ENCODE measurements at places on chromosomes 11 and 22. TPM values are rescaled to one million over a fixed set of nuclear protein-coding genes. Genes with fewer than 3 reads are reported as not detected.

Gene ANGPTL5
- total RNA-seq = not detected

DNA sequence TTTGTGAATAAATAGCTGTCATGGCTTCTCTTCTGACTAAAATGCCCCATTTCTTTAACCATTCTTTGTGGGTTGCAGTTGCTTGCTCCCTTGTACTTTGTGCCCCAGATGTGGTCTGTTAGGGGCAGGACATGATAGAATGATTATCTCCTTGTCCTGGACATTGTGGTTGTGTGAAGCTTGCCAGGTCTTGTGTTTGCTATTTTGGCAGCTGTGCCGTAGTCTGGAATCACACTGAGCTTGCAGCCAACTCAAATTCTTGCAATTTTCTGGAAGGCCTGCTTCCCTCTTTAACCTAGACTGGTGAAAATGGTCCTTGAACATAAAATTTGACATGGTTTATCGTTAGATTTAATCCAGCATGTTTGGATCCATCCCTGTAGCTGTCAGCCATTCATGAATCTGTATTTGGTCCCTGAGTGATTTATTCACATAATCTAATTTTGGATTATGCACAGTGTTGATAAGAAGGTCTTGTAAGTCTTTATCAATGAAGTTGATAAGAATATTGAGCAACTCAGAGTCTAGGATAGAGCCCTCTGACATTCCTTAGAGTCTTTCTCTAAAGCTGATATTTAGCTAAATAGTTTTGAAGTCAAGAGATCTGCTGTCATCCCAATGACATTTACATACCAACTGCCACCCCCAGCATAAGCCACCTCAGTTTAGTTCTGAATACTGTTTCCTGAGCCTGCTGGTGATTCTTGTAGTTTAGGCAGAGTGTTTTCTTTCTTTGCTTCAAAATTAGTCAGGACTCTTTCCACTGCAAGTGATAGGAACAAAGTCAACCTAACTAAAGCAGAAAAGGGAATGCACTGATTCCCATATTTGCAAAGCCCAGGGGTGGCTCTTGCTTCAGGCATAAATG is 9.8 kb downstream of the SPON1 start:
- DNase-seq = no peak

- no peak for DNase-seq
These were observed 103.8 kb upstream of the CHORDC1 start for GRCh38 chr11:90326647-90327046.

GRCh38 chr11:47007579-47007978 is 71.0 kb downstream of the CSTPP1 start:
- DNase-seq = no peak

- DNase-seq = no peak
These were observed 12.0 kb downstream of the PPIL2 start for GRCh38 chr22:21677606-21678443.

DNA sequence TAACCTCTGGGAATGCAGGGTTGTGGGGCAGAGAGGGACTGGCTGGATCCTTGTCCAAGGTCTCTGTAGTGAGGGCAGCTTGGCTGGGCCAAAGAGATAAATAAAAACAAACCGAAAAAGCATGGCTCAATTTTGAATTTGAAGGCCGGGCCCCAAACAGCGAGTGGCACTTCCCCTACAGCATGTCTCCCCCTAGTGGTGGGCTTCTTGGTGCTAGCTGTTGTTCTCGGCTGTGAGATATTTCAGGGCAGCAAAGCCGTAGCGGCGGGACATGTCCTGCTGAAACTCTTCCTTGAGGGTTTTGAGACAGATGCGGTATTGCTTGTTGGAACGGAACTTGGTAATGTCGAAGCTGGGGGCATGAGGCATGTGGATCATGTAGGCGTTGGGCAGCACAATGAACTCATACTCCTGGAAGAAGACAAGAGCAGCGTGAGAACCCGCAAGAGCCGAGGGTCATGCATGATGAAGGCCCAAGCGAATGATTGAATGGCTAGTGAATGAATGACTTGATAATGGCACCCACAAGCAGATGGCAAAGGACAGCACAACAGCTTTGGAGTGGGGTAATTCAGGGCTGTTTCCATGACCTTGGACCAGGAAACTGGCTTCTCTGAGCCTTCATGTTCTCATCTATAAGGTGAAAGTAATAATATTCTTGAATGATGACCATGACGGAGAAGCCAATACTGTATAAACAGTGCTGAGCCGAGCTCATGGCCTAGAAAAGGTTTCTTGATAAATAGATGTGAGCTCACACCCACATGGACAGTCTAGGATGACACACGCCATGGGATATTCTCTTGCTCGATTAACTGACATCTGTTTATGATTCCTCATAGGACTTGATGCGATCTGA is 216.3 kb upstream of the SYN3 start:
- no peak for DNase-seq

DNA sequence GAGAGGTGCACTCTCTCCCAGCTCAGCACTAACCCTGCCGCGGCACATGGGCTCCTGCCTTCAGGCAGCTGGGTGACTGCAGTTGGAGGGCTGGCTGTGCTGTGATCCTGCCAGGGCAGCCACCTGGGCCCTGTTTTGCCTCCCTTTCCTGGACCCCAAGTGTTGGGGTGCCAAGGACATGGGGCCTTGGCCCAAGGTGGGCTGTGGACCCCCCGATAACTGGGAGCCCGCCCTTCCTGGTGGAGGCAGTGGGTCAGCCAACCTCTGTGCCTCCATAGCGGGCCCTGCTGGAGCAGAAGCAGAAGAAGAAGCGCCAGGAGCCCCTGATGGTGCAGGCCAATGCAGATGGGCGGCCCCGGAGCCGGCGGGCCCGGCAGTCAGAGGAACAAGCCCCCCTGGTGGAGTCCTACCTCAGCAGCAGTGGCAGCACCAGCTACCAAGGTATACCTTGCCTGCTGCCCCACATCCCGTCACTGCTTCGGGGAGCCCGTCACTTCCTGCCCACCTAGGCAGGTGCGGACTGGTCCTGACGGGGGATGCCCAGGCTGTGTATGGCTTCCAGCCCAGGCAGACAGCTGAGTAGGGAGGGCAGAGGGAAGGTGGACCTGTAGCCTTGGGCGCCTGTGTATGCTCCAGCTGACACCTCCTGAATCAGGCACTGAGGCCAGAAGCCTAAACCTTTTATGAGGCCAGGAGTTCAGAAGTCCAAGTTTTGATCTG is 8.9 kb downstream of the TUB start:
- no peak for DNase-seq

- no peak for DNase-seq
These were observed 1.4 kb downstream of the TRIM34 start for GRCh38 chr11:5626196-5626595.

GRCh38 chr22:49449811-49450446 is 377.7 kb downstream of the BRD1 start:
- no peak for DNase-seq

Data from lung microvascular endothelial cell (primary cell).